ENCODE measurements at places on chromosomes 4 and X.

DNA sequence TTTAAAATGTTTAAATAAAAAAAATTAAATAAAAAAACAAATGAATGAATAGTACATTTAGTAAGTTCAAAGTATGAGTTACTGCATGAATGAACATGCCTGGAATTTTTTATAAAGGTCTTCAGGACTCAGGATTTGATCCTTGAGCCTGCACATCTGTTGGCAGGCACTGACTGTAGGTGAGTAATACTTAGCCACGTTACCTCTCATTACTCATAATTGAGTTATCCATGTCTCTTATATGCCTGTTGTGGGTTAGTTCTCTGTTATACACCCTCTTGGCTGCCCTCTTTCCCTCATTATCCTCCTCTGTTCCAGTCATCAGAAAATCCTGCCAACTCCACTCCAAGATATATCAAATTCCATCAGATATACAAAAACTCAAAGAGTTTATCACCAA lies 276.0 kb downstream of the FBXW7 start:
- DNase-seq: no peak

DNA sequence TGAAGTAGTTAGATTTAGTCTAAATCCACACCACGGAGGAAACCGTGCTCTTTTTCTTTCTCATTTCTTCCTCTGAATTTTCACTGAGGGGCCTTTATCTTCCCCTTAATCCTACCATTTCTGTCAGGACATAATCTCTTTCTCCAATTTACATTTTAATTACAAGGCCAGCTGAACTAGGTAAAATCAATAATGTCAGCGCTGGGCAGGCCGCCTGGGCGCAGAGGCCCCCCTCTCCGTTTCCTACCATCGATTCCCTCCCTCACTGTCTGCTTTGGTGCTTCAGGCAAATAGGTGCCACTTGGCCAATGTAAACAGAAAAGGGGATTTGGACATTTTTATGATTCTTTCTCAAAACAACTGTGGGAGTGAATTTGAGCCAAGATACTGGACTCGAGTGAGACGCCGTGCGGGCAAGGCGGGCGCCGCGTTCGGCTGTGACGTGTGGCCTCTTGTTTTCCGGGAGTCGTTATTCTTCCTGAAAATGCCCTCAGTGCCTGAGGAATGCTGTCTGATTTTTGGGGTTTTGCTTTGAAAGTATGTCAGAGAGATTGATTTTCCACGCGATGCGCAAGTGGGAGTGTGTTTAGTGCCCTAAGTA lies 22.6 kb downstream of the UVSSA start:
- DNase-seq: no peak

- no peak for DNase-seq
Observed at GRCh38 chrX:22365460-22365859, 92.7 kb downstream of the CBLL2 start.

GRCh38 chrX:23008431-23009099 lies 8.8 kb downstream of the DDX53 start:
- DNase-seq: no peak

- DNase-seq: no peak
Observed at GRCh38 chrX:44247468-44247867, 96.0 kb downstream of the EFHC2 start.

DNA sequence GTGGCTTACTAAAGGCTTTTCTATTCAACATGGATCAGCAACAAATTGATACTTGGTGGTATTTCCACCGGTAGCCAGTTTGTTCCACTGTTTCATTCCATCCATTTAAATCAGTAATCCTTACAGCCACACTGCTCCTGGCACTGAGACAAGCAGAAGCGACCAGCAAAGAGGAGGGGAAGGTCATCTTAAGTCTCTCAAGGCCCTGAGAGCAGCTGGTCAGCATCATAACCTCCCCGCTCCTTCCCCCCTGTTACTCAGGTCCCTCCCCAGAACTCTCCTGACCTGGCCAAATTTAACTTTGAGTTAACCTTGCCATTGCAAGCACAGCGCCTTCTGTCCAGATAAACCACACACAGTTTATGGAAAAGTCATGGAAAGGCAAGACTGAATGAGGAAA lies 331.3 kb upstream of the KLF3 start:
- no peak for DNase-seq

GRCh38 chr4:10299601-10300000 lies 157.6 kb downstream of the ZNF518B start:
- DNase-seq: no peak

DNA sequence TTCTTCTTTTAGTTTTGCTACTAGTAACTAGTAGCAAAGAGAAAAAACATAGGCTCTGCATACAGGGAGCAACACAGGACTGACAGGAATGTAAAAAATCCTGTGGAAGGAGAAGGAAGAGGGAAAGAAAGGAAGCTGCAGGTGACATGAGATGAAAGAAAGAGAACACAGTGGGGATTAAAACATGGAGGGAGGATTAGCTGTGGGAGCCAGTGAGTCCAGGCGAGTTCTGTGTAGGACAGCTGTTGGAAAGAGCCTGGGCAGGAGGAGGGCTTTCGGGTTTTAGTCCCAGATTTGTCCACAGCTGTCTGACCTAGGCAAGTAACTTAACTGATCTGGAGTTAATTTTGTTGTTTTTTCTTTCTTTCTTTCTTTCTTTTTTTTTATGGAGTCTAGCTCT lies 21.6 kb downstream of the CCNG2 start:
- DNase-seq: no peak

DNA sequence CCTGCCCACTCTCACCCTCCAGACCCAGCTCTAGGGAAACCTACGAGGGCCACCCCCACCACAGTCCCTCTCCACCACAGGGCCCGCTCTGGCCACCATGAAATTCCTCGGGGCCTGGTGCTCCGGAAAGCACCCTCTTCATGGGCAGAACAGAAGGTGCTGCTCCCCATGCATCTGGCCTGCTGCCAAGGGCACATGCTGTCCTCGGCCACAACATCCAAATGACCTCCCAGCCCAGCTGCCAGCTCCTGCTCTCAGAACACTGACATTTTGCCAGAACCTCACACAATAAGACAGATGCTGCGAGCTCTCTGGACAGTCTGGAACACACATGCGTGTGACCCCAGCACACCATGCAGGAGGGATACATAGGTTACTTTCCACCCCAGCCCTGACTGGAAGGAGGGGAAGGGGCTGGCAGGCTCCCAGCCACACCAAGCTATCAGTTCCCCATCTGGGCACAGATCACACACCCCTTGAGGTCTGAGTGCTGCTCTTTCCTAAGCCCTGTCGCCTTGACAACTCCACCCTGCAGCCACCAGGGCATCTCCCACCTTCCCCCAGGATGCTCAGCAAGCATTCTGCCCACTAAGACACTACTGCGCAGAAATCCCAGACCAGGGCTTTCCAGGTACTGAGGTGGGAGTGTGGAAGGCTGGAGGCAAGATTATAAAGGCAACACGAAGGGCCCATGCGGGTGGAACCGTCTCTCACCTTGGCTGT lies 5.8 kb downstream of the CCNQ start:
- no peak for DNase-seq

DNA sequence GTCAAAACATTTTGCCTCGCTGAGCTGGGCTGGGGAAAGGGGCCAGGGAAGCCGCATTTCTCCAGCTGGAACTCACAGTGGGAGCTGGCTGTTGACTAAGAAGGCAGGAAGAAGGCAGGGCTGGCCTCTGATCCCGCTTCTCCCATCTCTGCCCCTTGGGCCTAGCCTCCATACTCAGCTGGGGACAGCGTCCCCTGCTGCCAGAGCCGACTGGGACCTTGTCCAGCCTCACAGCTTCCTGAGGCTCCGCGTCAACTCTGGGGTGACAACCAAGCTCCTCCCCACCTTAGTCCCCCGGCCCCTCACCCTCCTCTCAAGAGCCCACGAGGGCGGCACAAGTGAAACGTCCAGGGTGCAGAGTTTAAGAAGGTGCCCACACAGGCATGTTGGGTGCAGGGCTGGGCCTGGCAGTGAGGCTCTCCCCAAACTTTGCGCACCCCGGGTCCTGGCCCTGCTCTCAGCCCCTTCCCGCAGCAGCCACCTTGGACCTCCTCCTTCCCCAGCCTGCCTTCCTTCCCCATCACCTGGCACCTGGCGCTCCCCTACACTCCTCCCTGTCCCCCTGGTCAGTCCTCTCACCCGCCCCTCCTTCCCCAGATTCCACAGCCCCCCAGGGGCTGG lies 100.8 kb downstream of the PSAPL1 start:
- DNase-seq: no peak

GRCh38 chrX:107700317-107700774 lies 72.0 kb downstream of the PRPS1 start:
- DNase-seq: no peak

DNA sequence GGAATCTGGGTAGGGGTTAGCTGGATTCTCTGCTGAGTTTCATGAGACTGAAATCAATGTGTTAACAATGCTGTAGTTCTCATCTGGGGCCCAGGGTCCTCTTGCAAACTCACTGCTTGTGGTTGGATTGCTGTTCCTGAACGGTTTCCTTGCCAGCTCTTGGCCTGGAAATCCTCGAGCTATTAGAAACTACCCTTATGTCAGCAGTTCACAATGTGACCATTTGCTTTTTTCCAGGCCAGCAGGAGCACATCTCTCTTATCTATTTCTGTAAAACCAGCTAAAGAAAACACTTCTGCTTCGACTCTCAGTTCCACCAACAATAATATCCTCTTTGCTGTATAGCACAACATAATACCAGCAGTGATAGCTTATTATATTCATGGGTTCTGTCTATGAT lies 140.1 kb upstream of the TRAM1L1 start:
- no peak for DNase-seq

DNA sequence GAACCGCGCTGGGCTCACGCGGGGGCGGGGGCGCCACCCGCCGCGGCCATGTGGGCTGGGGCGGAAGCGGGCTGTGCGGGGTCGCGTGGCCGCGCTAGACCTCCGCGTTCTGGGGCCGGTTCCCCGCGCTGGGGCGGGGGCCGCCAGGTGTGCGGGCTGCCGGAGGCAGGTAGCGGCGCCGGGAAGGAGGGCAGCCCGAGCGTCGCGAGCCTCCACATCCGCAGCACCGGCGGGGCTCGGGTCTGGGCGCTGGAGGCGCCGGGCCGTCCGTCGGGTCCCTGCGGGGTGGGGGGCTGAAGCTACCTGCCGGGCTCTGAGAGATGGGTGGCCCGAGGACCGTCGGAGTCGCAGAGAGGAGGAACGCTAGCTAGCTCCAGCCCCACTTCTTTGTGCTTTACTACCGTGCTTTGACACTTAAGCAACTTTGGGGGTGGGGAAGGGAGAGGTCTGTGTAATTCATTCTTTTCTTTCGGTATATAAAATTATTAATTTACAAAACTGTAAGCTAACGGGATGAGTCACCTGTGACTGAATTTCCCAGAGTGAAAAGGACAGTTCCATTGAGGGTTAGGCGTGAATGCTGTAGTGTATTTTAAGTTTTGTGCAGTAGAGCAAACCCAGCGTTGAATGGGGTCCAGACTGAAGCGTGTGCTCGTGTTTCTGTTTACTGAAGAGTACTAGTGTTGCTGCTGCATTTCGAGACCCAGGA lies 689 bp downstream of the METAP1 start:
- DNase-seq: no peak

- DNase-seq: no peak
Observed at GRCh38 chrX:43703211-43703791, 47.2 kb downstream of the MAOA start.

DNA sequence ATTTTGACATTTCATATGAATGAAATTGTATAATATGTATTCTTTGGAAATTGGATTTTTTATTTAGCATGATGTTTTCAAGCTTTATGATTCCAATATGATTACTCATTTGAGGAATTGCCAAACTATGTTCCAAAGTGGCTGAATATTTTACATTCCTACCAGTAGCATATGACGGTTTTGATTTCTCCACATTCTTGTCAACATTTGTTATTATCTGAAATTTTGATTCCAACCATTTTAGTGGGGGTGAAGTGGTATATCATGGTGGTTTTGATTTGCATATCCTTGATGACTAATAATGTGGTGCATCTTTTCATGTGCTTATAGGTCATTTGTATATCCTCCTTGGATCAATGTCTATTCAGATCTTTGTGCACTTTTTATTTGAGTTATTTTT lies 2.6 kb upstream of the BEX1 start:
- no peak for DNase-seq

DNA sequence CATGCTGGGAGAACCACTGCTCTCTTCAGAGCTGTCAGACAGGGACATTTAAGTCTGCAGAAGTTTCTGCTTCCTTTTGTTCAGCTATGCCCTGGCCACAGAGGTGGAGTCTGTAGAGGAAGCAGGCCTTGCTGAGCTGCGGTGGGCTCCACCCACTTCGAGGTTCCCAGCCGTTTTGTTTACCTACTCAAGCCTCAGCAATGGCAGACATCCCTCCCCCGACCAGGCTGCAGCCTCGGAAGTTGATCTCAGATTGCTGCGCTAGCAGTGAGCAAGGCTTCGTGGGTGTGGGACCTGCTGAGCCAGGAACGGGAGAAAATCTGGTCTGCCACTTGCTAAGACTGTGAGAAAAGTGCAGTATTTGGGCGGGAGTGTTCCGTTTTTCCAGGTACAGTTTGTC lies 118.9 kb downstream of the SLC10A6 start:
- no peak for DNase-seq

- DNase-seq: no peak
Observed at GRCh38 chr4:121380776-121381462, at the start of gene QRFPR. Gene QRFPR (minus strand): TSS chr4:121381018. CDS start chr4:121380647, 371 bp downstream.

DNA sequence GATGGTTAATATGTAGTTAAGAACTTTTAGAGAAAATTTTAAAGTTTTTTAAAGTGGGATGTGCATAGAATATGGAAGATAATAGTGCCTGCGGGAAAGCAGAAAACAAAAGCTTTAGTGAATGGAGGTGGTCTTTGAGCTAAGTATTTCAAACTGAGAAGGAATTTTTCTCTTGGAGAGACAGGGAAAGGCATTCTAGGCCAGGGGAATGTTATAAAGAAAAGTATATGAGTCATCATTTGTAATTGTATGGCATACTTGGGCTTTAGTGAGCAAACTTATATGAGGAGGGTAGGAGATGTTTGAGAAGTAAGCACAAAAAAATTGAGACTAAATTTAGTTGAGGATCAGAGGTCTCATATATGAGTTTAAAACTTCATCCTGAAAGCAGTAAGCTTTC lies 467.0 kb downstream of the PPARGC1A start:
- DNase-seq: no peak

DNA sequence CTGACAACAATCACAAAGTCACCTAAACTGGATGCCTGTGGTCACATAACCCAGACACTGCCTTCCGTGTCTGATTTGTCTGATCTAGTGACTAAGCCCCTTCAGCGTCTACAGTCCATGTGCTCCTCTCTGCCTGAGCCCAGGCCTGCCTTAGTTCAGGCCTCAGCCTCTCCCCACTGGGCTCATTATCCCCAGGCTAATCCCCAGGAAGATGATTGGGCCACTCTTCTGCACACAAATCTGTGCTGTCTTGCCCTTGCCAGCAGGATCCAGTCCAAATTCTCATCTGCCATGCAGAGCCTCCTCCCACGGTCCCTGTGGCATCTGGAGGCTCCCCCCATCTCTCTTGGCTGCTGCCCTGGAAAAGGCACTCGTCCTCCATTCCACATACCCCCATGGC lies 96.5 kb downstream of the SLC2A9 start:
- DNase-seq: no peak

DNA sequence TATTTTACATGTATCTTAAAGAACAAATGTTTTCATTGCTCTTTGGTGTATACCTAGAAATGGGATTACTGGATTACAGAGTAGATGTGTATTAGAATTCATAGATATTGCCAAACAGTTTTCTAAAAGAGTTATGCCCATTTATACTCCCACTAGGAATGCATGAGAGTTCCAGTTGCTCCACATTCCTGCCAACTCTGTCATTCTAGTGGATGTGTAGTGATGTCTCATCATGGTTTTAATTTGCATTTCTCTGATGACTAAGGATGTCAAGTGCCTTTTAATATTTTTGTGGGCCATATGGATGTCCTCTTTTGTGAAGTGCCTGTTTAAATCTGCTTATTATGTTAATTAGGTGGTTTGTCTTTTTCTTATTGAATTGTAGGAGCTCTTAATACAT lies 65.6 kb upstream of the BMP2K start:
- DNase-seq: no peak
